Right hindlimb (tissue), 1 donor: ENCODE measurements at places on chromosomes 12 and 14.

DNA sequence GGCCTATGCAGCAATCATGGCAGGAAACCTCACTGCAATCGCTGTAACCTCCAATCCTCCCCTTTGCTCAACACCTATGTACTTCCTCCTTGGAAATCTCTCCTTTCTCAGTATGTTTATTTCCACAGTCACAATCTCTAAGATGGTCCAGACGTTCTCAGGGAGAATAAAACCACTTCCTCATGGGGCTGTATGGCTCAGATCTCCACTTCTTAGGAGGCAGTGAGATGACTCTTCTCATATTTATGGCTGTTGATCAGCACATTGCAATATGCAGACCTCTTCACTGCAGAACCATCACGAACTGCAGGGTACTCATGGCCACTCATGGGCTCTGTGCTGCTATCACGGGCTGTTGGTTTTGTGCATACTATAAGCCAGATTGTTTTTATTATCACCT, 17.1 kb upstream of the OR4K17 start:
- no peak for DNase-seq

- DNase-seq = peak; percentile 91
Measured at GRCh38 chr12:4809013-4809448, 88.8 kb downstream of the GALNT8 start.

GRCh38 chr12:2925322-2925995, 33.7 kb upstream of the TEAD4 start:
- DNase-seq = no peak

DNA sequence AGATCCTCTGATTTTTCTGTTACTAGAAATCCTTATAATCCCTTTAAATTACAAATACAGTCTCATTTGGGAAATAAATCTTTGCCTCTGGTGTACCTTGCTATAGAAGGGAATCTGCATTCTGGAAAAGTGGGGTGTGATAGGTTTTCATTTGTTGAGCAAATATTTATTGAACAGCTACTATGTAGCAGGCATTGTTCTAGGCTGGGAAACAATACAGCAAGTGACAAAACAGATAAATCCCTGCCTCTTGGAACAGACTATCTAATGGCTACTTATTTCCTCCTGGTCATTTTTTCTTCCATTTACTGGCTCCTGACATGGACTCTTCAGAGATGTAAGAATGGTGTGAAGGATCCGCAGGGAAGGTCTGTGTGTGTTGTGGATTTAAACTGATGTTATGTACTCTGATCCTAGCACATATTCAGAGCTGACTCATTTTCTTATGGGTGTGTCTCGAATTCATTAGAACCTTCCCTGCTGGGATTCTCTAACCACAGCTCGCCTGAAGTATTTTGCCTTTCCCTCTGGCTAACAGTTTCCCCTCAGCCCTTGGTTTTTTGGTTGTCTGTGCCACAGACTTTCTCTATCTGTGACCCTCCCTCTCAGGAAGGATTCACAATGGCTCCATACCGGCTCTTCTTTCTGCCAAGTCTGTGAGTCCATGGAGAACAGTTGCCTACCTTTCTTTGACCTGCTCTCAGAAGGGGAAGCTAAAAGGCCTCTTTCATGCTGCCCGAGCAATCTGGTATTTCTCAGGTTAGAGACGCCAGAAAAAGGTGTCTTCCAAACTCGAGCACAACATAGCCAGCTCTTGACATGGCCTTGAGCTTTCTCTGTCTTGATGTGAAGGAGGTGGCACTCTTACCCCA, 53.7 kb downstream of the TMTC2 start:
- no peak for DNase-seq

- DNase-seq = no peak
Measured at GRCh38 chr12:104680070-104680469, 223.3 kb downstream of the CHST11 start.

- no peak for DNase-seq
Measured at GRCh38 chr14:24110060-24110459, 4.5 kb upstream of the DCAF11 start.

- peak; percentile 55 for DNase-seq
Measured at GRCh38 chr12:29148596-29148910, 525 bp upstream of the FAR2 start.

- DNase-seq = peak; percentile 35
Measured at GRCh38 chr14:81565441-81566290, 32.0 kb upstream of the SEL1L start.

DNA sequence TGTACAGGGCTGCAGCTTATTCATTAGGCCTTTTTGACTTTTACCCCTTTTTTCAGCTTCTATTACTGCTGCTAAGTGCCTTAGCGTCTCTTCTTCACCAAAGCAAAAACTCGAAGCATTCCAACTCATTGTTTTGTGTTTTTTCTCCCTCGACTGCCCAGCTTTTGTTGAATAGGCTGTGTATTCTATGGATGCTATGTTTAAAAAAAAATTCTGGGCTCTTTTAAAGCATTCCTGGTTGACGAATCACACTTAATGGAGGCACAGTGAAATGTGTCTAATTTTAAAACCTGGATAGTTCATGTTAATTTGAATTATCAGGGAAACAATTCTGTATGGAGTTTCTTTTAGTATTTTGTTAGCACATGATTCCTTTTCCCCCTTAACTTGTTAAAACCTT, 29.7 kb downstream of the KTN1 start:
- no peak for DNase-seq

DNA sequence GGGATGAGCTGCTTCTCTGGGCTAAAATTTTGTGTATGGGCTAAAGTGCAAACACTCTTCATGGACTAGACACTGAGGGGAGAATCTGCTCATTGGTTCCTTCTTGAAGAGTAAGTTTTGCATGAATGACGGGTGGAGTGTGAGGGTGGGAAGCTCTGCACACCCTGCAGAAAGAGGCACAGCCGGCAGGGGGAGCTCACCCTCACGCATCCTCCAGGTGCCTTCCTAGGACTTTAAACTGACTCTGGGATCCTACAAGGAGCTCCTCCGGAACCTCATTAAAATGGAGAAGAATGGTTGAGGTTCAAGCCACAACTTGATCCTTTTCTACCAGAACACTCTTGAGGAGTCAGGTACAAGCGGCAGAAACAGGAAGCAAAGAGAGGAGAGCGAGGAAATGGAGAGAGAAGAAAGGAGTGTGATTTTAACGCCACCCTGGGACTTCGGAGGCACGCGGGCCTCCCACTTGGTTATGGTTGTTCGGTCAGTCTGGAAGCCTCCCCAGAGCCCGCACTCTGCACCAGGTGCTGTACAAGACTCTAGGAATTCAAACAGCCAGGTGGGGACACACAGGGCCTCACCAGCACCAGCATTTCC, 87.5 kb downstream of the SETD3 start:
- DNase-seq = no peak

GRCh38 chr12:109714141-109714912, 702 bp downstream of the FAM222A start:
- peak; percentile 67 for DNase-seq

DNA sequence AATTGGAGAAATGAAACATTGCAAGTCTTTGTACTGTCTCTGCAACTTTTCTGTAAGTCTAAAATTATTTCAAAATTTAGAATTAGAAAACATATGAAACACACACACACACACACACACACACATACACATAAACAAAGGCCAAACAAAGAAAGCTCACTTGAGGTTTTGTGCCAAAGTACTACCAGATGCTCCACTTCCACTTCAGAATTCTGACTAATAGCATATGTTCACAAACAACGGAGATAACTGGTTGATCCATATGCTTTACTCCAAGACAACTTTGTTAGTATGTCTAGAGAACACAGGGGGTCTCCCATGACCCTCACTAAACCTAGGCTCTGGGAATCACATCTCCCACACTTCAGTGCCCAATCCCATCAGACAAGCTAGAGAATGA, 133.8 kb upstream of the CLEC14A start:
- no peak for DNase-seq

DNA sequence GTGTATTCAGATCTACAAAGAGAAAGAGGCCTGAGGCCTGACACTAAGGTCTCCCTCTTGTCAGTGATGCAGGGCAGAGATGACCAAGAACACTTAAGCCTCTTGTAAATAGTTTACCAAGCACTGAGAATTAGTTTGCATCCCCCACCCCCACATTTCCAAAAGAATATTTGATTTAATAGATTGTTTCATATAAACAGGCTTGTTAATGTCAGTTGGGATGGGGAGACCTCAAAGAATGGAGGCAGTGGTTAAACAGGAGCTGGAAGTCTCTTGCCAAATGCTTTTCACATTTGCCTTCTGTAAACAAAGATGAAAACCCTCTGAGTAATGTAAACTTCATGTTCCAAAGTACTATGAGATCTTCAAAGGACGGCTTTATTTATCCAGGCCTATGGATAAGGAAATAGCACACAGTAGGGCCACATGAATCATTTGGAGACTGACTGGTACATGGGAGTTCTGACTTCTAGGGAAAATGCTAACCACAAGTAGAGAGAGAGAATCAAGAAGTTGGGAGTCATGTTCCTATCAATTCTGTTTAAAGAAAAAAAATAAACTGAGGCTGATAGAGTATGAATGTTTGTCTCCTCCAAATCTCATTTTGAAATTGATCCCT, 234.7 kb downstream of the ANO2 start:
- no peak for DNase-seq

DNA sequence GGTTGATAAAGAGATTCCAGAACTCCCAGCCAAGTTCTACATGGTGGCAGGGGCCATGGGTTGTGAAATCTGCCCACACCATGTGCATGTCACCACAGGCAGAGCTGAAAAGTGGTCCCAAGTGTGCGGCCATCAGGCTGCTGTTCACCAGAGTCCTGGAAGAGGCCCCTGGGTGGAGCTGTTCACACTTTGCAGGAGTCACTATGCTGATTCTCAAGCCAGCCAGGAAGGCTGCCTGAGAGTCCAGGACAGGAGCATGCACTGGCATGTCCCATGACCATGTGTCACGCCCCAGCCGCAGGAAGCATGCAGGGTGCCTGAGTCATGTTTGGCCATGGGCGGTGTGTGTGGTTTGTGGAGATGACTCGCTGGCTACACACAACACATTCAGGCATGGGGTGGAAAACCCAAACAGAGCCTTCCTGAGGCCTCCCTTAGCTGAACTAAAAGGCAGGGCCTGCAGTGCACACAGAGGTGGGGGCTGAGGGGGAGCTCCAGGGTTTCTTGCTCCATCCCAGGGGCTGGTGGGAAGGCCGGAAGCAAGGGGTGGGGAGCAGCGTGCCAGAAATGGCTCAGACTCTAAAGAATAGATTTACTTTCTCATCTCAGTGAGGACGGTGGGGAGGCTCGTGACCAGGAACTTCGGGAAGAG, 19.4 kb downstream of the ABCB9 start:
- DNase-seq = peak; percentile 74

DNA sequence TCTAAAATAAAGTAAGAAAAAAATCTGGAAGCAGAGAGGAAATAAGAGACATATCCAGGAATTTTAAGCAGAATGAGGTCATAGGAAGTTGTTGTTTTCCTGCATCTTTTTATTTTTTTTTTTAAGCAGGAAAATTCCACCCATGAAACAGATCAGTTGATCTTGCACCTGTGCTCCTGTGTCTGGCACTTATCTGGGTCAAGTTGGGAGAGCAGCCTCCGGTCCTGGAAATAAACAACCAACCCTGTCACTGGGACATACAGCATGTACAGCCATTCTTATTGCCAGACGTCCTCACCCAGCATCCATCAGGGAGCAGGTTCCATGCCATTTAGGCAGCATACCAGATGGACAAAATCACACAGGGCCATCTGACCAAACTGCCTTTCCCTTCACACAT, 266.0 kb upstream of the BTG1 start:
- DNase-seq = no peak

- DNase-seq = no peak
Measured at GRCh38 chr14:101882141-101882935, 82.0 kb upstream of the DYNC1H1 start.

DNA sequence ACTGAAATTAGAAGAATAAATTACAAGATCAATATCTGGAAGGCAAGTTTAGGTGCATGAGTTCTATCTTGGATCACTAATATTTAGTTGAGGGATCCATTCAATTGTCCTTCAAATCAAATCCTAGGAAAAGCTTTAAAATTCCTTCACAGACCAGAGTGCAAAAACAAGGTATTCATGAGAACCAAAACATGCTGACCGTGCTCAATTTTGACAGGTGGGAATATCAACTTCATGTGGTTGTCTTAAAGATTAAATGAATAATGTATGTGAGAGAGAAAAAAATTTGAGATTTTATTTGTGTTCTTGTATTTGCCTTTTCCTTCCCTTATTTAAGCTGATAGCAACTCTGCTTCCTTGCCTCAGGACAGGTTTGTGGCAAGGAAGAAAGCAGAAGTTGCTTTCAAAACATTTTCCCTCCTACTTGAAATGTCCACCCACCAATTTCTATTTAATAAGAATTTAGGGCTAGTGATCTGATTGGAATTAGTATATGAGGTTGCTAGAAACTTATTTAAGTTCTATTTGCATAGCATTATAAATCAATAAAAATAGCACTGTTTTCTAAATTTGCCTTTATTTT, 4.9 kb upstream of the PPP1R12A start:
- no peak for DNase-seq

- DNase-seq = no peak
Measured at GRCh38 chr12:110780448-110780847, 37.8 kb upstream of the PPP1CC start.
